ENCODE measurements at places on chromosomes 5 and 9.

DNA sequence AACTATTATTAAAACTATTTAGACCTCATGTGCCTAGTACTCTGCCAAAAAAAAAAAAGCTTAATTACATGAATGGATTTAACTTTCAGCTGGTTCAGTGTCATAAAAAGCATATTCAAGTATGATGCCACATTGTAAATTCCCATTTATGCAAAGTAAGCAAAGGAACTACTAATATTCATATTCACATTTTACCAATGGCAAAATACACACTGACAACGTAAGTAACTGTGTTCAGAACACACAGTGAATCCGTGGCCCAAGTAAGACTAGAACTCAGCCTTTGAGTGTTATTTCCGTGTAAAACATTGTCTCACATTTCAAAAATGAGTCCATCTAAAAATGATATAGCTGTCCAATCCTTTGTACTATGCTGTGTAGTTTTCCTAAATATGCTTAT is 56.8 kb downstream of the PPP2R2B start:
- no peak for DNase-seq

DNA sequence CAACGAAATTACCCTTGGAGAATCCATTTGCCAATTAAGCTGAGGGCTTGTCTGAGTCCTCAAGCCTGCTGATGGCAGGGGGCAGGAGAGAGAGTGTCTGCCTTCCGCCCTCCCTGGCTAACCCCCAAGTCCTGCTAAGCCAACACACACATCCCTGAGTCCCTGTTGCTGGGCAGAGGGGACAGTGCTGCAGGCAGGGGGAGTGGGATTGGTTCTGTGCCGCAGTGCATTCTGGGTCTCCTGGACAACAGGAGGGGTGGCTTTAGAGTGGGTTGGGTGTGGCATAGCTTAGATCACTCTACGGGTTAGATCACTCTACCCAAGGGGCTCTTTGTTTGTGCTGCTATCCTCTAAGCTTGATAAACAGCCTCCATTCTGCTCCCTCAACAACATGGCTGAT is 427.7 kb downstream of the CDK5RAP2 start:
- no peak for DNase-seq

- peak; percentile 74 for DNase-seq
Observed at GRCh38 chr5:37889612-37890317, 49.9 kb upstream of the GDNF start.

- peak; percentile 22 for DNase-seq
Observed at GRCh38 chr5:130400091-130400490, 495.8 kb downstream of the CHSY3 start.

DNA sequence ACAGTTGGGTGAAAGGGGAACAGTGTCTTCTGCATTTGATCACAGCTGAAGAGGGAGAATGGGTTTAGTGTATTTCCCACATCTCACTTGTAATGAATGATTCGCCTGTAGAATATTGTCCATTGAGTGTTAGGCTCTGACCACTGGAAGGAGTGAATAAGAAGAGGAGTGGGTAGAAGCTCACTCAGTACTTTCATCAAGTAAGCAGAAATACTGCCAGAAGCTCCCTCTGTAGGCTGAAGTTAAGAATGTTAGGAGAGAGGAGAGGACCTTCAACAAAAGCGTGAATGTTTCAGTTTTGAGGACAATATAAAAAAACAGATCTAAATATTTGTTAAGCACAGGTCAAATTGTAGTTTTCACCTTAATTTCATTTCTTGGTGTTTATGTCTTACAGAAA is 27.5 kb downstream of the FSD1L start:
- no peak for DNase-seq

DNA sequence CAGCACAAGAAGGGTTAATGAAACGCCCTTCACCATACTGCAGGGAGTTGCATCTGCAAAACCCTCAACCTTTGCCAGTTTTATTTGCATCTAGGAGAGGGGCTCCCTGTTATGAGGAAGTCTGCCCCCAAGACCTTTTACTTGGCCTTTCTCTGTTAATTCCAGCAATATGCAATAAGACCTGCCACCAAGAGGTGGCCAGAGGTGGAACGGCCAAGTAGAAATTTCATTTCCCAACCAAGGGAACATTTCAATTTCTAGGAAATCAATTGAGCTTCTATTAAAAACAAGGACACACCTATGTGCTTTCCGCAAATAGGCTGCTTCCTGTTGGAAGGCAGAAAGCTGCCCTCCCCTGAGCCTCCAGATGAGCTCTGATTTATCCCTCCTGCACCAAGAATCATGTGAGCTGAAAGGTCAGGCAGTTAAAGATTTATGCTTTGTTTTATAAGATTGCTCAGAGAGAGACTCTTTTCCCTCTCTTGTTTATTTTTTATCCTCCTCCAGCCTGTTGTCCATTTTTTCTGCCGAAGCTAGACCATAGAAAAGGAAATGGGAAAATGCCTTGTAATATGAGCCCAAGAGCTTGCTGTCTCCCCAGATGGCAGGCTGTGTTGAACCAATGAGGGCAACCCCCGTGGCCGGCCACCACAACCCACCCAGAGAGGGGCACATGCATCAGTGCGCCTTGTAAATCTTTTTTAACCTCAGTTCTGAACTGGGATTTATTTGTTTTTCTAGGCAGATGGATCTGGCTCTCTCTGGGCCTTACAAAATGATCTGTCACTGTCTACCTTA is 572.8 kb downstream of the TLE1 start:
- DNase-seq: no peak

DNA sequence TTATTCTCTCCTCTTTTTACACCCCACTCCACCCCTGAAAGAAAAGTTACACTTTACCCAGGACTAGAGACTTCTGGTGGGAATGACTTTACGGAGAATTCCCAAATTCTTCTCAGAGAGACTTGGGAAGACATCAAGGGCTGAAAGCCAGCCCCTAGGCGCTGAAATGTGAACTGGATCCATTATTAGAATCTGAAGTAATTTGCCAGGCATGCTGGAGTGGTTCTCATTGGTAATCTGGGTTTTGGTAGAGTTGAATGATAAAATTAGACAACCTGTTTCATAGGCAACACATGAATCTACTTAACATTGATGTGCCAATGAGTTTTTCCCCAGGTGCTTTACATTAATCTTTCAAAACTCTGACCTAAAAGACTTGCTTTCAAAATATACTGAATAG is 324.8 kb downstream of the ADAMTS6 start:
- DNase-seq: no peak

DNA sequence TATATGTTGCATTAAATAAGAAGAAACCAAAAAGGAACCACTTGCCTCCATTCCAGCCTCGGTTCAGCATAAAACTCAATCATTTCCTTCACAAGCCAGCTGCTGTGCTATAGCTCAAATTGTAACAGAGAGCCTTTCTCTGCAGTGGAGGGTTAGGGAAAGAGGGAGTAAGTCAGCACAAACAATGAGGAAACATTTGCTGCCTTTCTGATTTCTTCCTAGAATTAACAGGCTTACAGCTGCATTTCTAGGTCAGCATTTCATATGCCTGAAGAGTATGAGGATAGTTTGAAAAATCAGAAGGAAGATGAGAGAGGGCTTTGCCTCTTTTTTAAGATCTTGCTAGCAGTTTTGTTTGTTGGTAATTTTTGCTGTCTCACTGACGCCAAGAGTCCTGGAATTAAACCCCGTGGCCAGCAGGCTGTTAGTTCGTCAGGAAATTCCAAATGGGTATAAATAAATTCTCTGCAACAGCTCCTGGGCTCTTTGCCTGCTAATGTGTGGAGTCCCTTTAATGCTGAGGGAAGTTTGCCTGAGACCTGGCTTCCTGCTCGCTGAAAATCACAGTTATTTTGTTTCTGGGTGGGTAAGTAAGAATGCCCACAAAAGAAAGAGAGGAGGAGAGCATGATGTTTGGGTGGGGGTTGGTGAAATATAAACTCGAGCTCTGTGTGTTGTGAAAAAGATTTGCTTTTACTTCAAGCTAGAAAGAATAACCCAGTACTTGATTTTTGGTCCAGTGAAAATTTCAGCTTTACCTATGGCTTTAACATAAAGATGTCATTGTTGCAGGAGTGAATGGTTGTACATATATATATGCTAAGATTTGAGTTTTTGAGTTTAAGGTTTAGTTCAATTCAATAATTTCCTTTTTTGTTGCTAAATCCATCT is 148.1 kb upstream of the DMRT1 start:
- peak; percentile 77 for DNase-seq

GRCh38 chr9:82397534-82397933 is 409.0 kb downstream of the SPATA31D1 start:
- DNase-seq: no peak

DNA sequence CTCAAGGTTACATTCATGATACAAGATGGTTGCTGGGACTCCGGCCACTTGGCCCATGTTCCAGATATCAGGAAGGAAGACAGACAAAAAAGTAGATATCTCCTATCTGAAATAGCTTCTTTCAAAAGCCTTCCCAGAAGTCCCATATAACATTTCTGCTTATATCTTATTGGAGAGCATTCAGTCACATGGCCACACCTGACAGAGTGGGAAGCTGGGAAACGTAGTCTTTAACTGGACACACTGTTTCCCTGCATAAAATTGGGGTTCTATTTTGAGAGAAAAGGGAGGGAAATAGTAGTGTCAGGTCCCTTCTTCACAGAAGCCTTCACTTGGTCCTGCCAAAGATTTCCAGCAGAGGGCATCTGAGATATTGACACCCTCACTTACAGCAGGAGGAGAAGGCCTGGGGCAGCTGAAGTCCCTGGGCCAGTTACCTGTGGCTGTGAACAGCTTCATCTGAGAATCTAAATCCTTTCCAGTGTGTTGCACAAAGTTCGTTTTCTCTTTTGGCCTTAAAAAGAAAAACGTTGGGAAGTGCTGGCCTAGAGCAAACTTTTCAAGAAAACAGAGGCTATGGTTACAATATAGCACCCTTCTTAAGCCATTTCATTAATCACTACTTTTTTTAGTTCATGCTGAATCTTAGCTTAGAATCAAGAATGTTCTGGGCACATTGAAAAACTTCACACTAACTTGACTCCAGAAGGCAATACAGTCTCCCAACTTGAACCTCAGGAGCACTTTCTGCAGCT is 33.5 kb downstream of the SPEF2 start:
- DNase-seq: peak; percentile 29

DNA sequence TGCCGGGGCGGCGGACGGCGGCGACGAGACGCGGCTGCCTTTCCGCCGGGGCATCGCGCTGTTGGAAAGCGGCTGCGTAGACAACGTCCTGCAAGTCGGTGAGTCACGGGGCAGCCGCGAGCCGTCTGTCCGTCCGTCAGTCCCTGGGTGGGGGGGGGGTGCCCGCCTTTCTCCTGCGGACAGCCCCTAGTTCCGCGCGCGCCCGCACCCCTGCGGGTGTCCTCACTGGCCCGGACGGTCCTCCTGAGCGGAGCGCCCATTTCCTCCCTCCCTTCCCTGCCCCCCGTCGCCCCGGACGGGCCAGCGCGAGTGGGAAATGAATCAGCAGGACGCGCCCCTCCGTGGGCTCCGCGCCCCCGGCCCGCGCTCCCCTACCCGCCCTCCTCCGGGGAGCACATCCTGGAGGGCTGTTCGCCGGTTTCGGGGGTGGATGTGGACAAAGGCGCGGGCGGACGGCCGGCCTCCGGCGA is 828 bp downstream of the ZSWIM6 start:
- DNase-seq: no peak

DNA sequence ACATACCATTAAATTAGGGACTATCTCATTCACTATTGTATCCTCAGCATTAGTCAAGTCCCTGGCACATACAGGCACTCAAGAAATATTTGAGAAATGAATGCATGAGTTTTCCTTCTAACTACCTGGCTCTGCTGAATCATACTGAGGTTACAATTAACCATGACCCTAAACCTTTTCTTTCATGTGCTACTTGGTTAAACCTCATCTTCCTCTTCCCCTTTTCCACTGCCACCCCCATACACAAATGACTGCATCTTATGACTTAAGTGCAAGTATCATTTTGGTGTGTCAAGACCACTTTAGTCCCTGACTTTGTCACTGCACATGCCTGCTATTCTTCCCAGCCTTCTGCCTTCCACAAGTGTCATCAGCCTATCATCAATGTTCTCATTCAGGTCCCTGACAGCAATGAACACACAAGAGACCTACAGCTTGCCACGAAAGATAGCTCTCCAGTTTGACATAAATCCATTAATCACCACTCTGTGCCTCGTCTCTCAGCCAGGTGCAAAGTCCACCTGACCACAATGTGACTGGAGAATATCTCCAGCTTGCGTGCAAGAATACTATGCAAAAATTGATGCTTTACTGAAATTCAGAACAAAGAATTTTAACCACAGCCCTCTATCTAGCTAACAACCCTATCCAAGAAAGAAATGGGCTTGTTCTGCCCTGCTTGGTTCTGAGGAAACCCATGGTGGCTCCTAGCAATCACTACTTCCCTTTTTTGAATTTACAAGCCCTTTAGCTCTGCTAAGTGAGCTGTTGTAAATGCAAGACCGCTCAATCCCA is 74.5 kb downstream of the MAPKAP1 start:
- no peak for DNase-seq

DNA sequence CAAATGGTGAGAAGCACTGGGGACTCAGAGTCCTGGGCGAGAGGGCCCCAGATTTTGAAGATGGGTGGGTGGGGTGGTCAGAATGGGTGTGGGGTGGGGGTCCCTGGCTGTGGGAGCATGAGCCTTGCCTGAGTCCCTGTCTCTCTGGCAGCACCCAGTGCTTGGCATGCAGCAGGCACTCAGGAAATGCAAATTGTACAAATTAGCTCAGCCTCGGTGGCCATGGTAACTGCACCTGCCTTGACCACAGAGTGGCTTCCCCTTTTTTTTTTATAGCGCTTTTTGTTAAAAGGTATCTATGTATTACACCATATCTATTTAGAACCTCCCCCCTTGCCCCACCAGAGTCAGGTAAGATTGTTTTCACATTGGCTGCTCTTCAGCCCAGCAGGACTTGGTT is 19.2 kb upstream of the PITX1 start:
- DNase-seq: no peak

- DNase-seq: peak; percentile 64
Observed at GRCh38 chr9:121888438-121888775, 204.7 kb downstream of the TTLL11 start.

- no peak for DNase-seq
Observed at GRCh38 chr5:7916171-7916804, 47.3 kb downstream of the MTRR start.

Data from GM04504 (cell line).